ENCODE measurements at places on chromosomes 3 and 15. TPM values are rescaled to one million over a fixed set of nuclear protein-coding genes. Genes with fewer than 3 reads are reported as not detected.

LRRC31 gene
- total RNA-seq = not detected

CASR gene
- not detected for total RNA-seq

GPR176 gene
- total RNA-seq = not detected

GOLGA6B gene
- total RNA-seq = not detected

AHSG gene
- not detected for total RNA-seq

ADGRG7 gene
- not detected for total RNA-seq

HDC gene
- not detected for total RNA-seq

GRCh38 chr3:60767536-60767935 lies 483.7 kb downstream of the FHIT start:
- H3K27me3 ChIP-seq = no peaks in the 10 kb centered on the region
- no peaks in the 10 kb centered on the region for H3K36me3 ChIP-seq
- H3K27ac ChIP-seq = no peak overlapping the region
- H3K4me1 ChIP-seq = no peaks in the 10 kb centered on the region
- no peak for DNase-seq

DNA sequence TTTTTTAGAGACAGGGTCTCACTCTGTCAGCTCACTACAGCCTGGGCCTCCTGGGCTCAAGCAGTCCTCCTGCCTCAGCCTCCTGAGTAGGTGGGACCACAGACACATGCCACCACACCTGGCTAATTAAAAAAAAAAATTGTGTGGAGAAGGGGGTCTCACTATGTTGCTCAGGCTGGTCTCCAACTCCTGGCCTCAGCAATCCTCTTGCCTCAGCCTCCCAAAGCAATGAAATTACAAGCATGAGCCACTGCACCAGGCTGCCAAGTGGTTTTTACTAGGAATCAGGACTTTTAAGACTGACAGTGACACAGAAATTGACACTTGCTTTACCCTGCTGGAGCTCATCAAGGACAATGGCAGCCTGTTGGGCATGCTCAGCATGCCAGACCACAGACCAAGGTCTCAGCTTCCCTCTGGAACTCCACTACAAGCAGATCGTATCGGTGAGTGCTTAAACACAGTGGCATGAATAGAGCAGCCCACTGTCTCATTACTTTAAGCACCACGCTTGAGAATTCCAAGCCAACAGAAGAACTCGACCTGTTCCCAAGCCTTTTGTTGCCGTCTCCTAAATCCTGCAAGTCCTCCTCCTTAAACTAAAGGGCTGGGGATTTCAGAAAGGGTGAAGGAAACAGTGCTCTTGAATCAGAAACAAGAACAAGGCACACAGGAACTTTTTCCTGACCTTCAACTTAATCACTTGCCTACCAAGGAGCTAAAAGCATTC lies 41.4 kb downstream of the EOMES start:
- no peak for DNase-seq
- H3K27me3 ChIP-seq = no peaks in the 10 kb centered on the region
- H3K4me3 ChIP-seq = no peak overlapping the region

DNA sequence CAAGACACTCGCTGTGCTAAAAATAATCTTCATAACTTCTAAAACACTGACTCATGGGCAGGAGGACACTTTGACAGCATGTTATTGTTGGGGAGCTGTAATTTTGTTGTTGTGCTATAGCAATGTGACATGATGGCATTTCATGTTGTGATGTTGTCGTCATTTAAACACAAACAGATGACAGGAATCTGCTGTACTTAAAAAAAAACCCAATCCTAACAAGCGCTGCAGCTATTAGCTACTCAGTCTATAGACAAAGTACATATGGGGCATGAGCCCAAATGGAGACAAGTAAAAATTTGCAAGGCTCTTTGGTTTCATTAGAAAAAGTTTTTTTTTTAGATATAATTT lies 828 bp upstream of the ATOSA start:
- no peaks in the 10 kb centered on the region for H3K36me3 ChIP-seq
- no peak overlapping the region for H3K27ac ChIP-seq
- DNase-seq = no peak
- no peaks in the 10 kb centered on the region for H3K27me3 ChIP-seq
- no peak overlapping the region for H3K4me3 ChIP-seq

- H3K27me3 ChIP-seq = no peaks in the 10 kb centered on the region
- no peaks in the 10 kb centered on the region for H3K4me1 ChIP-seq
- no peak overlapping the region for H3K4me3 ChIP-seq
- H3K27ac ChIP-seq = no peak overlapping the region
- DNase-seq = no peak
- peaks cover 4% of the 10 kb centered on the region for H3K36me3 ChIP-seq
Measured at GRCh38 chr3:122858373-122858772, 63.5 kb downstream of the SLC49A4 start.

- H3K27ac ChIP-seq = no peak overlapping the region
- H3K4me1 ChIP-seq = no peaks in the 10 kb centered on the region
- no peak for DNase-seq
- H3K27me3 ChIP-seq = no peaks in the 10 kb centered on the region
- H3K4me3 ChIP-seq = no peak overlapping the region
Measured at GRCh38 chr3:73866846-73867245, 242.1 kb upstream of the PDZRN3 start.

Data from CD4-positive, alpha-beta memory T cell (primary cell).